ENCODE measurements at places on chromosomes 3 and 15. TPM values are rescaled to one million over a fixed set of nuclear protein-coding genes. Genes with fewer than 3 reads are reported as not detected.

Gene GPR87
- 2.7 TPM for total RNA-seq

Gene UQCRC1
- 167 TPM for total RNA-seq

Gene RTP1
- not detected for total RNA-seq

Gene GALK2
- 20.8 TPM for total RNA-seq

Gene ISLR
- 0.50 TPM for total RNA-seq

Gene IL17RE
- total RNA-seq: 1.9 TPM

Gene PLSCR5
- not detected for total RNA-seq

Gene RPUSD3
- total RNA-seq: 57.9 TPM

Gene PLAAT1
- total RNA-seq: 0.13 TPM

Gene CISH
- total RNA-seq: 0.52 TPM

Gene SLC38A3
- 0.12 TPM for total RNA-seq

Gene FAM81A
- 10.7 TPM for total RNA-seq

Measured in A549 treated with Hydrocortisone at 1 μM for 4 hours (cell line).